Tibial nerve (tissue), 4 donors: ENCODE measurements at places on chromosomes 5 and 9.

DNA sequence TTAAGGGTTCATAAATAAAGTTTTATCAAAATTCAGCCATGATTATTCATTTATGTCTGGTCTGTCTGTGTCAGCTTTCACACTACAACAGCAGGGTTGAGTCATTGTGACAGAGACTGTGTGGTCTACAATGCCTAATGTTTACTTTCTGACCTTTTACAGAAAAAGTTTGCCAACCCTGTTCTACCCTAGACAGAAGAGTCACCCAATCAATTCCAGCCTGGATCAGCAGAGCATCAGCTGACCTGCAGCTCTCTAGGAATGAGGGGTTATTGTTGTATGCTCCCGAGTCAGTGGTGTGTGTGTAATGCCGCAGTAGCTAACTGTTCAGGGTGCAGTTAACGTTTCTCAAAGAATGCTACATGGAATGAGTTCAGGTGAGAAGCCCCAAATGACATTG is 87.3 kb downstream of the HRH2 start:
- no peak for DNase-seq

GRCh38 chr9:32899181-32899580 is 102.2 kb downstream of the APTX start:
- no peak for DNase-seq

- DNase-seq, result no peak
Observed at GRCh38 chr5:107396351-107396690, 274.4 kb downstream of the EFNA5 start.

DNA sequence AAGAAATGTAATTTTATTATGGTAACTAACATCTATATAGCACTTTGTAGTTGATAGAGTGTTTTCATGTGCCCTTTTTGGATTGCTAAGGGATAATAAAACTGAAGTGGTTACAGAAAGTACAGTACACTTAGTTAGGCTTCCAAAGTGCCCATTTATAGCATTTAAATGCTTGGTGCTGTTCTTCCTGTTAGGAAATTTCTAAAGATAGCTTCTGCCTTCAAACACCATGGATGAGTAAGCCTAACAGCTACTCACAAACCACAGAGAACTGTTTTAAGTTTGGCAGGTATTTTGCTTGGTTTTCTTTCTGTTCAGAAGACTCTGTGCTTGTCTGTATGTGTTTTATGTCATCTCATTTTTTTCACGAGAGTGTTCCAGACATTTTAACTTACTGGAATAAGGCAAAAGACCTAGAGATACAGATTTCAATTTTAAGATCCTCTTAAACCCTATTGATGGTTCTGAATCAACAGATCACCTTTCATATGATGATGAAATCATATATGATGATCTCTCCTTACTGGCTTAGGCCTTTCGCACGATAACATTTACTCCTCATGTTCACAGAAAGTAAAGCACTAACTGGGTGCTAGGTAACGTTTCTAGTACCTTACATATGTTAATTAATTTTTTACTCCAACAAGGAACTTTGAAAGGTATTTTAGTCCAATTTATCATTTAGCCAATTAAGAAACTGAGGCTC is 4.4 kb downstream of the RIMOC1 start:
- DNase-seq, result no peak

DNA sequence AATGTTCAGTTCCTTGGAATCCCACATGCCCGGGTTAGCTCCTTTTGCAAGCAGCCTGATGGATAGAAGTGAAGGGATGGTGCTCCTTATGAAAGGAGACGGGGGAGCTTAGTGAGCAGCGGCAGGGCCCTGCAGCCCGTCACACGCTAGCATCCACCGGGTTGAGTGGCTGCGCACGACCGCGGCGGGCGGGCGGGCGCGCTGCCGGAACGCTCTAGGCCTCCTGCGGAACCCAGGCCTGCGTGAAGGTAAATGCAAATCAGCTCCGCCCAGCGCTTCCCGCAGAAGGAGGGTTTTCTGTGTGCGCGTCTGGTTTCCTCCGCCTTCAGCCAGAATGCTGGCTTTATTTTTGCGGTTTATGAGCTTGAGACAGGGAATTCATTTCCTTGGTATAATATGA is 19.8 kb downstream of the IL12B start:
- no peak for DNase-seq

- no peak for DNase-seq
Observed at GRCh38 chr5:93557021-93557604, 23.9 kb downstream of the NR2F1-AS1 start.

- no peak for DNase-seq
Observed at GRCh38 chr9:99192786-99193465, 28.8 kb downstream of the ALG2 start.

- DNase-seq, result peak; percentile 46
Observed at GRCh38 chr9:99266255-99267023, 44.4 kb downstream of the SEC61B start.

DNA sequence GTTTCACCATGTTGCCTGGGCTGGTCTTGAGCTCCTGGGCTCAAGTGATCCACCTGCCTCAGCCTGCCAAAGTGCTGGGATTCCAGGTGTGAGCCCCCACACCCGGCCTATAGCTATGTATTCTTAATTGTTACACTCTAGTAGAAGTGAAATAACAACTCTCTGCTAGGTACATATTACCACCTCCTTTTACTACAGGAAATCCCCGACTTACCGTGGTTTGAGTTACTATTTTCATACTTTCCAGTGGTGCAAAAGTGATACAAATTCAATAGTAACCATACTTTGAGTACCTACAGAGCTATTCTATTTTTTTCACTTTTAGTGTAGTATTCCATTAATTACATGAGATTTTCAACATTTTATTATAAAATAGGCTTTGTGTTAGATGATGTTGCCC is 719 bp downstream of the ARL14EPL start:
- DNase-seq, result no peak

- no peak for DNase-seq
Observed at GRCh38 chr9:87227456-87227855, 270.2 kb upstream of the DAPK1 start.

- no peak for DNase-seq
Observed at GRCh38 chr9:137715321-137715720, 96.5 kb downstream of the EHMT1 start.
